ENCODE measurements at places on chromosomes 12 and 14. TPM values are rescaled to one million over a fixed set of nuclear protein-coding genes. Genes with fewer than 3 reads are reported as not detected.

The KERA gene
- total RNA-seq = not detected

The AGAP2 gene
- total RNA-seq = 2.2 TPM

The TSPAN9 gene
- total RNA-seq = 23.6 TPM

The TPPP2 gene
- not detected for total RNA-seq

The FAM234B gene
- total RNA-seq = 4.6 TPM

The CLEC1B gene
- total RNA-seq = not detected

The FAM161B gene
- 3.8 TPM for total RNA-seq

The IAPP gene
- total RNA-seq = not detected

The MIPOL1 gene
- total RNA-seq = 12.1 TPM

DNA sequence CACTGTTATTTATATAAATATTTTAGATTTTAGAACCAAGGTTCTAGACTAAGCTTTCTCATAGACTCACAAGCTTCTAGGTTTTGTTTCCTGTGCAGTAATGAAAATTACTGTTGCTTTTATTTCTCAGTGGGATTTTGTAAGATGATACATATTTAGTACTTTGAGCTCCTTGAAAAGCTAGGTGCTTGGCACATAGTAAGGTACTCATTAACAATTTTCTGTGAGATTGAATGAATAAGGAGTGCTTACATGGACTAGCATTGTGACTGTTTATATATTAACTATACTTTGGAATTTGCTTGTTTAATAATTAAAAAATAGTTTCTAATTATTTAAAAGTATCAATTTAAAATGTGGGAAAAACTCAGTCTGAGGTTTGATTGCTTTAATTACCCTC, 85.7 kb downstream of the MIA2 start:
- no peak for DNase-seq
- H3K4me3 ChIP-seq = no peak overlapping the region
- no peaks in the 10 kb centered on the region for H3K4me1 ChIP-seq
- H3K27ac ChIP-seq = no peak overlapping the region
- no peaks in the 10 kb centered on the region for H3K27me3 ChIP-seq

GRCh38 chr12:6047249-6048237, 76.9 kb downstream of the VWF start:
- H3K36me3 ChIP-seq = no peaks in the 10 kb centered on the region
- H3K4me1 ChIP-seq = no peaks in the 10 kb centered on the region
- no peak overlapping the region for H3K4me3 ChIP-seq
- no peaks in the 10 kb centered on the region for H3K27me3 ChIP-seq

GRCh38 chr12:54006559-54007220, 2.1 kb upstream of the HOXC8 start:
- no peak overlapping the region for H3K27ac ChIP-seq
- H3K27me3 ChIP-seq = peaks cover 100% of the 10 kb centered on the region
- H3K4me3 ChIP-seq = peak overlapping the region; percentile 13
- H3K36me3 ChIP-seq = no peaks in the 10 kb centered on the region
- no peaks in the 10 kb centered on the region for H3K4me1 ChIP-seq
- DNase-seq = no peak

DNA sequence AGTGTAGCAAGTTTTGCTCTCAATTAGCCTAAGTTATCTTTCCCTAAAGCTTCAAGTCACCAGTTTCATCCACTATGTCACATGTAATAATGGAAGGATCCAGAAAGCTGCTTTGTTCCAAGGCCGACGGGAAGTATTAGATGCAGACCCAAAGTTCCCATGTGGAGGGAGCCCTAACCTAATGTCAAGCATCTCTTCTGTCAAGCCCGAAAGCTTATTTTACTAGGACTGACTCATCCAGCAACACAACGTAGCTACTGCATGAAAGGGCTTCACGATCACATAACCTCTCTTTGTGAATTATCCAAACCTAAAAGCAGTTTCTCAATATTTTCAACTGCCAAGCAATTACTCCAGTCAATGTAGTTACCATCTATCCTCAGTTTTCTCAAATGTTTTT, 133.4 kb downstream of the SLC6A15 start:
- DNase-seq = no peak
- no peak overlapping the region for H3K27ac ChIP-seq
- H3K36me3 ChIP-seq = no peaks in the 10 kb centered on the region

DNA sequence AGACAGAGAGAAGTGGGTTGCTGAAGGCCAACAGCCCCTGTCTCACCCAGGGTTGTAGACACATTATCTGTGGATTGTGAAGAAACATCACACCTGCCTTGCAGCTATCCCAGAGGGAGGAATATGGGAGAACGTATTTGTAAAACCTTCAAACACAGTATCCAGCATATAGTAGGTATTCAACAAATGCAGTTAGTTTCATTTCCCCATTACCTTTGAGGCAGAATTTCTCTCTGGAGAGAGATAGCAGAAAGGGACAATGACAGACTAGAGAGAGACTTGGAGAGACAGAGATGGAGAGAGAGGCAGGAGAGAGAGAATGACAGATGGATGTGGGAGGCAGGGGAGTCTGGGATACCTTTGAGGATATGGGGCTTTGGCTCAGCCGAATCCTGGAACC, 62.0 kb downstream of the WSCD2 start:
- H3K27ac ChIP-seq = peak overlapping the region; percentile 12
- no peaks in the 10 kb centered on the region for H3K36me3 ChIP-seq
- H3K4me1 ChIP-seq = peaks cover 18% of the 10 kb centered on the region
- H3K27me3 ChIP-seq = no peaks in the 10 kb centered on the region
- no peak for DNase-seq

GRCh38 chr12:123114304-123115083, 36.4 kb downstream of the PITPNM2 start:
- no peak overlapping the region for H3K4me3 ChIP-seq
- peaks cover 87% of the 10 kb centered on the region for H3K4me1 ChIP-seq
- H3K27ac ChIP-seq = peak overlapping the region; percentile 90
- no peaks in the 10 kb centered on the region for H3K36me3 ChIP-seq
- no peaks in the 10 kb centered on the region for H3K27me3 ChIP-seq

- H3K27ac ChIP-seq = no peak overlapping the region
- H3K36me3 ChIP-seq = no peaks in the 10 kb centered on the region
- H3K4me3 ChIP-seq = no peak overlapping the region
- H3K4me1 ChIP-seq = no peaks in the 10 kb centered on the region
- no peak for DNase-seq
Observed at GRCh38 chr12:830111-830867, 77.9 kb downstream of the WNK1 start.

- no peak overlapping the region for H3K27ac ChIP-seq
- H3K4me1 ChIP-seq = no peaks in the 10 kb centered on the region
- no peak for DNase-seq
- no peak overlapping the region for H3K4me3 ChIP-seq
- no peaks in the 10 kb centered on the region for H3K27me3 ChIP-seq
Observed at GRCh38 chr12:42217656-42218055, 20.4 kb downstream of the YAF2 start.

DNA sequence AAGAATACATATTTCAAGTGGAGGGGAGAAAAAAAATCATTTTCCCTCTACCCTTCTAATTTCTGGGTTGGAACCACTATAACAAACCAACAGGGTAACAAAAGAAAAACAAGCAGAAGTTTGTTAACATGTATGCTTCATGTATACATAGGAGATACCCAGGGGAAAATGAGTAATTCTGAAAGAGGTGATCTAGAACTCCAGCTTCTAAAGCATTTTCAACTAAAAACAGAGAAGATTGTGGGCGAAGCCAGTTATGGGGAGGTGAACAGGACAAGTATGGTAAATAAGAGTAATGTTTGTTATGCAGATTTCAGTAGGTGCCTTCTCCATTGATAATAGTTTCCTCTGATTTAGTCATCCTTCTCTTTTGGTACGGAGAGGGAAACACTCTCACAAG, 16.7 kb downstream of the FNTB start:
- no peaks in the 10 kb centered on the region for H3K36me3 ChIP-seq
- no peaks in the 10 kb centered on the region for H3K4me1 ChIP-seq
- H3K27me3 ChIP-seq = no peaks in the 10 kb centered on the region
- H3K4me3 ChIP-seq = no peak overlapping the region
- DNase-seq = no peak

GRCh38 chr12:91316161-91316906, 133.7 kb upstream of the DCN start:
- no peaks in the 10 kb centered on the region for H3K4me1 ChIP-seq
- no peak for DNase-seq
- no peak overlapping the region for H3K4me3 ChIP-seq
- no peaks in the 10 kb centered on the region for H3K36me3 ChIP-seq
- no peaks in the 10 kb centered on the region for H3K27me3 ChIP-seq

- no peaks in the 10 kb centered on the region for H3K36me3 ChIP-seq
- no peaks in the 10 kb centered on the region for H3K27me3 ChIP-seq
- no peak overlapping the region for H3K4me3 ChIP-seq
- H3K27ac ChIP-seq = no peak overlapping the region
Observed at GRCh38 chr14:71583705-71584104, 348.5 kb upstream of the RGS6 start.

- H3K4me3 ChIP-seq = no peak overlapping the region
- no peaks in the 10 kb centered on the region for H3K36me3 ChIP-seq
- no peak overlapping the region for H3K27ac ChIP-seq
- DNase-seq = no peak
- peaks cover 37% of the 10 kb centered on the region for H3K4me1 ChIP-seq
Observed at GRCh38 chr12:12212769-12213168, 54.1 kb downstream of the LRP6 start.

GRCh38 chr14:45181329-45181728, 45.6 kb downstream of the FANCM start:
- H3K4me3 ChIP-seq = no peak overlapping the region
- no peak overlapping the region for H3K27ac ChIP-seq
- no peaks in the 10 kb centered on the region for H3K36me3 ChIP-seq
- no peaks in the 10 kb centered on the region for H3K27me3 ChIP-seq

- H3K4me3 ChIP-seq = no peak overlapping the region
- no peaks in the 10 kb centered on the region for H3K36me3 ChIP-seq
- no peak for DNase-seq
Observed at GRCh38 chr14:89078021-89078795, 253.8 kb downstream of the TTC8 start.

DNA sequence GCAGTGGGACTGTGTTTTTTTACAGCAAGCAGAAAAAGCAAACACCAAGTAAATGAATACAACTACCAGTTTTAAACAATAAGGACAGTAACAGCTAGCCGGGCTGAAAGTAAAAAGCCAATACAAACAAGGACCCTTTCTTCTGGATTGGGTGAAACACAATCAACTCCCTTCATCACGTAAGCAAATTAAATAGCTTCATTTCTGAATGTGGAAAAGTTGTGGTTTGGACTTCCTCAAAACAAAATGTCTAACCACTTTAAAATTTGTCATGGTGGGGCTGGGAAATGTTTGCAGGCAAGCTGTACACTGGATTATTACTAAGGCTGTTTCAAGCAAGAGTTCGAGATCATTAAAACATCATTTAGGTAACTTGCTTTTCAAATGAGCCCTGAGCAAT, 47.4 kb downstream of the TCHP start:
- DNase-seq = no peak
- peaks cover 36% of the 10 kb centered on the region for H3K36me3 ChIP-seq
- peak overlapping the region; percentile 73 for H3K27ac ChIP-seq
- no peaks in the 10 kb centered on the region for H3K27me3 ChIP-seq
- H3K4me3 ChIP-seq = no peak overlapping the region

GRCh38 chr14:50786751-50787464, 44.1 kb downstream of the NIN start:
- no peak overlapping the region for H3K4me3 ChIP-seq
- no peak overlapping the region for H3K27ac ChIP-seq
- no peaks in the 10 kb centered on the region for H3K4me1 ChIP-seq
- DNase-seq = no peak

- no peak overlapping the region for H3K4me3 ChIP-seq
- H3K4me1 ChIP-seq = no peaks in the 10 kb centered on the region
- H3K36me3 ChIP-seq = no peaks in the 10 kb centered on the region
- H3K27ac ChIP-seq = peak overlapping the region; percentile 20
- H3K27me3 ChIP-seq = no peaks in the 10 kb centered on the region
Observed at GRCh38 chr12:89461649-89462612, 62.7 kb downstream of the GALNT4 start.

- H3K27me3 ChIP-seq = no peaks in the 10 kb centered on the region
- H3K4me1 ChIP-seq = no peaks in the 10 kb centered on the region
- DNase-seq = no peak
Observed at GRCh38 chr14:73324533-73324932, 87.2 kb downstream of the PAPLN start.

GRCh38 chr12:53586745-53587144, 39.4 kb downstream of the ATF7 start:
- H3K4me1 ChIP-seq = no peaks in the 10 kb centered on the region
- no peak for DNase-seq
- no peak overlapping the region for H3K4me3 ChIP-seq
- H3K27me3 ChIP-seq = no peaks in the 10 kb centered on the region

DNA sequence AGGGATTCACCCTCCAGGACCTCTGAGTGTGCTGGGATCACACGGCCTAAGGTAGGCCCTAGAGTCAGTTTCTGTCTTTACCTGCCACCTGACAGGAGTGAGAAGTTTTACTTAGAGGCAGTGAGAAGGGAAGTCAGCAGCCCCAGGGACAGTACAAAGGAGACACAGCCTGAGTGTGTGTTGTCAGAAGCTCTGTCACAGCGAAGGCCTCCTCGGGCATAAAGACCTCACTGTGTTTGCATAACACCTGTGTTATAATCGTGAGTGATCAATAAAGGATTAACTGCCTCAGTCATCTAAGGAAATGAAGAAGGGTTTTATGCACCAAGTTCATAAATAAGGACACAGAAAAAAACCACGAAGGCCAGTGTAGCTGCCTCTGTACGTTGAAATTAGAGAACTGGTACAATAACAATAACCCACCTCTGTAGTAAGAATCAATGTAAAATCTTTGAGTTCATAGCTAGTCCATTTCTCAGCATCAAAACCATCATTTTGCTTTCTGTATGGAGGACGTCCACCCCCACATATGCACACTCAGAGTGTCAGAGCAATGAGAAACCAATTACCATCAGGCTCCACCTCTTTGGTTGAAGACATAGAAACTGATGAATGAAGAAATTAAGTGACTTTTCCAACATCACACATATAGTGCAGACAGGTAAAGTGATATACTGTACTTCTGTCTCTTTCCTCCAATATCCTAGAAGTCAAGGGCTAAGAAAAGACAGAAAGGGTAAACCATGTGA, 159.3 kb downstream of the DAD1 start:
- DNase-seq = no peak
- H3K27ac ChIP-seq = no peak overlapping the region
- H3K4me1 ChIP-seq = no peaks in the 10 kb centered on the region
- no peaks in the 10 kb centered on the region for H3K27me3 ChIP-seq
- no peaks in the 10 kb centered on the region for H3K36me3 ChIP-seq

GRCh38 chr12:74490390-74491064, 47.1 kb upstream of the ATXN7L3B start:
- no peak for DNase-seq
- H3K36me3 ChIP-seq = no peaks in the 10 kb centered on the region
- H3K4me3 ChIP-seq = no peak overlapping the region
- H3K4me1 ChIP-seq = no peaks in the 10 kb centered on the region
- no peak overlapping the region for H3K27ac ChIP-seq

- H3K4me3 ChIP-seq = no peak overlapping the region
- H3K36me3 ChIP-seq = no peaks in the 10 kb centered on the region
- H3K27me3 ChIP-seq = no peaks in the 10 kb centered on the region
- no peak overlapping the region for H3K27ac ChIP-seq
Observed at GRCh38 chr12:112590281-112590680, 171.5 kb downstream of the PTPN11 start.

DNA sequence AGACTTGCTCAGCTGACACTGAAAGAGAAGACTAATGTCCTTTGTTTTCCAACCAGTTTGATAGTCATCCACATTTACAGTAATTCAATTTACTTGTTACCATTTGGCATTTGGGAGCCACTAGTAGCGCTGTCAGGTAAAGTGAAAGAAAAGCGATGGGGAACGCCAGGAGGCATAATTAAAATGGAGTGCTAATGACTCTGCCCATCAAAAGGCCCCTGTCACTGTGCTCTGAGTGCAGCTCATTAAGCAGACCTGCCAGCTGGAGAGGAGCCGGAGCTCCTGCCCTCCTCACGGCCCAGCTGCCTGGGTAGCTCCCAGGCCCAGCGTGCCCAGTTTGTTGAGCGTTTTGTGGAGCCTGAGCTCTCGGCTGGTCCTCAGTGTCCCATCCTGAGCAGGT, 463.6 kb upstream of the CCDC196 start:
- no peaks in the 10 kb centered on the region for H3K27me3 ChIP-seq
- H3K36me3 ChIP-seq = no peaks in the 10 kb centered on the region
- H3K4me3 ChIP-seq = no peak overlapping the region
- no peak for DNase-seq
- H3K27ac ChIP-seq = no peak overlapping the region
